ENCODE measurements at places on chromosomes 12 and 14.

GRCh38 chr14:73824127-73824526 lies 27.5 kb upstream of the PTGR2 start:
- DNase-seq: no peak

- DNase-seq: no peak
Observed at GRCh38 chr12:110853836-110854235, 7.0 kb downstream of the CCDC63 start.

- DNase-seq: no peak
Observed at GRCh38 chr14:94175011-94175745, 1.1 kb downstream of the PPP4R4 start.

DNA sequence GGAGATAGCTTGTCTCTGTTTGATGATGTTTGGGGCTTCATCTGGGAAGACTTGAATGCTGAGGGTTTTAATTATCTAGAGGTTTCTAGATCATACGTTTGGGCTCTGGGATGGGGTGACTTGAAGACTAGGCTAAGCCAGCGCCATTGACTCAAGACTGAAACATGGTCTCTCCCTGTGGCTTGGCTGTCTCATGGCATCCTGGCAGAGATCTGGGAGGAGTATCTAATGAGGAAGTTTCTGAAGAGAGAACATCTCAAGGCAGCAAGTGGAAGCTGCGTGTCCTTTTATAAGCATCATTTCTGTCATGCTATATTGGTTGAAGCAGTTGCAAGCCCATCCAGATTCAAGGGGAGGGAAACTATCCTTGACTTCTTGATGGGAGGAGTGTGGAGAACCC lies 104.8 kb downstream of the UNC79 start:
- DNase-seq: no peak

- no peak for DNase-seq
Observed at GRCh38 chr14:100552524-100553125, 34.6 kb downstream of the BEGAIN start.

- no peak for DNase-seq
Observed at GRCh38 chr12:79275631-79276030, 411.1 kb downstream of the SYT1 start.

GRCh38 chr12:42810006-42810405 lies 220.5 kb upstream of the PRICKLE1 start:
- no peak for DNase-seq

- no peak for DNase-seq
Observed at GRCh38 chr14:22796087-22796707, 19.0 kb downstream of the SLC7A7 start.

DNA sequence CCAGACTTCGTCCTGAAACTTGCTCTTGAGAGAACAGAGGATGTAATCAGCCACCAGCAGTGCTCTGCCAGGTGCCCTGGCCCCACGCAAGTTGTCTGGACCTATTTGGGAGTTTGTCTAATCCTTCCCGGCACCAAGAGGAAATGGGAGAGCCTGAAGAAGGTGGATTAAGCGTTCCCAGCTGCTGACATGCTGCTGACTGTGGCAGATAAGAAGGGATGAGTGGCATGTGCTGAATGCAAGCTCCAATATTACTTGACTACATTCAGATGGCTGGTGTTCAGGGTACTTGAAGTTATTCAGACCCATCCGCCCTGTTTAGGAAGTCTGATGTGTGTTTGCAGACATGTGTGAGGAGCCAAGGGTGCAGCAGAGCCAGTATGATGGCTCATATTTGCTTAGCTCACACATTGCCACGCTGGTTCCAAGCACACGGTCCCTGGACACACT lies 440.6 kb upstream of the CCDC196 start:
- DNase-seq: no peak

- DNase-seq: no peak
Observed at GRCh38 chr14:44404036-44404435, 103.0 kb downstream of the FSCB start.
